ENCODE measurements at places on chromosomes 12 and 14.

GRCh38 chr14:100629098-100629497 is 41.9 kb upstream of the BEGAIN start:
- DNase-seq, result no peak

- DNase-seq, result no peak
Observed at GRCh38 chr12:56107242-56107641, 2.9 kb downstream of the PA2G4 start.

GRCh38 chr12:24861766-24862540 is 86.9 kb downstream of the BCAT1 start:
- no peak for DNase-seq

DNA sequence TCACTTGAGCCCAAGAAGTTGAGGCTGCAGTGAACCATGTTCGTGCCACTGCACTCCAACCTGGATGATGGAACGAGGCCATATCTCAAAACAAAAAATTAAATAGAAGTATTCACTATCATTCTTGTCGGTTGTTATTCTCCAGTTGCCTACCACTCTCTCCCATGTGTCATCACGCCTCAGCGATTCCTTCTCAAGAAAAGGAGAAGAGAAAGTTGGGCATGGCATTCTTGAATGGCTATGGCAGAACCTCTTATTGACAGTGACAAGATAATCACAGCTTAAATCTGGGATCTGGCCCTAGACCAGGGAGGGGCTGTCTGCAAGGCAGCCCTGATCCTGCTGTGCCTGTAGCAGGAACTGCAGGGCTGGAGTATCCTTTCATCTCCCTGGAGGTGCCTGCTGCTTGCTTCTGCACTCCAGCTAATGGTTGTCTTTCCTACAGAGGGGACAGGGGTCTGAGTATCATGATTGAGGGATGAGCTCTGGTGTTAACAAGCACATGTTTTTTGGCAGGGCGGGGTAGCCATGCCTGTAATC is 12.8 kb upstream of the MLEC start:
- no peak for DNase-seq

- no peak for DNase-seq
Observed at GRCh38 chr14:69600304-69600891, 11.0 kb upstream of the SUSD6 start.

GRCh38 chr12:132629330-132629729 is 10.8 kb downstream of the P2RX2 start:
- DNase-seq, result no peak

DNA sequence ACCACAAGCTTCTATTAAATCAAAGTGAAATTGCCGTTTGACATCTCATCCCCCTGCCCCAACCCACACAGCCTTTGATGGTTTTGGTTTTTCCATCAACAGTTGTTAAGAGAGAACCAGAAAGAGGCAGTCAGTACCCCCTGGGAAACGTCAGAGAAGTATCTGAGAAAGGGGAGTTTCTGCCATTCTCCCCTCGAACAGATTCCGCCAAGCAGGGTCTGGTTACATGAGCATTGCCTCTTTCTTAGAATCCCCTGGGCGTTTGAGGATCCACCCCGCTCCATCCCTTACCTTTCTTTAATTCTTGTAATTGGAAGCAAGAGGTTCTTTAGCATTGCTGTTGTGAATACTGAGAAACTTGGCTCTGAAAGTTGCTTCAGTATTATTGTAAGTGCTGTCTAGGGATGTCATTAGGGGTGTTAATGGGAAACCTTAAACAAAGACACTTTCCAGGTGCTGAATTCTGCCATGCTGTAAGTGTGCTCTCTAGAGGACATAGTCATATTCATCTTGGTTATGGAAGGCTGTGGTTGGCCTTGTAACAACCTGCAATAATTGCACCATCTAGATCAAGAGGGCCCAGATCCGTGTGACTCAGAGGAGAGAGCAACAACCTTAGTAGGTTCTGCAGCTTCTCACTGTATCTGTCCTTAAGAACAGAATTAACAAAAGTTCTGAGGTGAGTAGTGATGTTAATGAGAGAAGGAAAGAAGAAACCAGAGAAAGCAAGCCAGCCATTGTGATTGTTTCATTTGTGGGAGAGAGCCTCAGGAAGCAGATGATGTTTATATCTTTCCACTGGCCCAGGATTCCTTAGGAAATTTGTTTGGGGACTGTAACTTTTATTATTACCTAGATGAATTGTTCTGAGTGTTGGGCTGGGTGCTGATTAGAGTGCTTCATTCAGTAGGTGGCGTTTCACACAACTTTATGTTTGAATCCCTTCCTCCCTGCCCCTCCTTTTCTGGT is 9.0 kb downstream of the TMBIM6 start:
- peak; percentile 44 for DNase-seq

DNA sequence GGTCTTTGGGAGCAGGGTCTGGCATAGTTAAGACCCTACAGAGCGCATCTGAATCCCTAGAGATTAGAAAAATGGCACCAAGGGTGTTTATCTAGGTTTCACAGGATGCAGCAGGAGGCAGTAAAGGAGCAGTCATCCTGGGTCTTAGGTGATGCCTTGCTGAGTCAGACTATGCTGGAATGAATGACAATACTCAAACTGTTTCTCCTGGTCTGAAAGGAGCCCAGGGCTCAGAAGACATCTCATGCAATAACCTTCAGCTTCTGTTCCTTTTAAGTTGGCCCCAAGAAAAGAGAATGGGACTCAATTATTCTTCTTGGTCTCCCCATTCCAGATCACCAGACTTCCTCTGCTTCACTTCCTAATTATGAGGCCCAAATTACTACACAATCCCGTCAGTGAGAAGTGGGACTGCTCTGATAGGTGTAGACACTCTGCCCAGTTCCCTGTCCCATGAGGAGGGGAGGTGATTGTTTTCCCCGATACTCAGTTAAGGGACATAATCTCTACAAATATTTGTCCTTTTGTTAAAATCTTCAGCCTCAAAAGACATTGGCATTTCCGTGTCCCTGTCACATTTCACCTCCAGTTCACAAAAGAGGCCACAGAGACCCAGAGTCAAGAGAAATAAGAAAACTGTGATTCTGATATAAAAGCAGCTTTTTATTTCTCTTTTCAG is 14.8 kb upstream of the APOF start:
- DNase-seq, result no peak

DNA sequence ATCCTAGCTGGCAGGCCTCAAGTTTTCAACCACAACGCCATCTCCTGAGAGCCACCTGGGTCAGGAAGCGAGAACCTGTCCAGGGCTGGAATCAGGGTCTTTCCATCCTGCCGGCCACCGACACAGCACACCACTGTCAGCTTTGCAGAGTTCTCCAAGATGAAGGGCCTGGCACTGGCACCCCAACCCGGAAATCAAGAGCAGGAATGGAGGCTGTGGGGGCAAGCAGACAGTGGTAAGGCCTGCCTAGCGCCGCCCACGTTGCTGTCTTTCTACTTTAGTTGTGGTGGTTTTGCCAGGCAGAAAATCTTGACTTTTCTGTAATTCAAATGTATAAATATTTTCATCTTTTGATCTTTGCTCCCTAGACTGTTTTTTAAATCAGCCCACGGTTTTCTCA is 90.7 kb downstream of the ITPK1 start:
- DNase-seq, result no peak

DNA sequence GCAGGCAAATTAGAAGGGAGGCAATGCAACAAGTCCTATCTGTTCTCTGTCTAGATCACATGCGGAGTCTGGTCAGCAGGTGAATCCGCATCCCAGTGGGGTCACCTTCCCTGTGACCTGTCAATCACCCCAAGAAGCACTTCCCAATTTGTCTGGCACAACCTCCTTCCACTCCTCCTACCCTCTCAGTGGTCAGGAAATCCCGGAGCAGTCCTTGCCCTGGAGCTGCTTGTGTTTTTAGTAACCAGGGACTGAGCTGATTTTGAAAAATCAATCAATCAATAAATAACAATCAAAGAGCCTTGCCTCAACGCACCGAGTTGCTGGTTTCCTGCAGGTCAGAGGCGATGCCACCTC is 572 bp upstream of the ACSS3 start:
- no peak for DNase-seq

GRCh38 chr14:31244626-31245025 is 37.0 kb upstream of the HECTD1 start:
- DNase-seq, result no peak

DNA sequence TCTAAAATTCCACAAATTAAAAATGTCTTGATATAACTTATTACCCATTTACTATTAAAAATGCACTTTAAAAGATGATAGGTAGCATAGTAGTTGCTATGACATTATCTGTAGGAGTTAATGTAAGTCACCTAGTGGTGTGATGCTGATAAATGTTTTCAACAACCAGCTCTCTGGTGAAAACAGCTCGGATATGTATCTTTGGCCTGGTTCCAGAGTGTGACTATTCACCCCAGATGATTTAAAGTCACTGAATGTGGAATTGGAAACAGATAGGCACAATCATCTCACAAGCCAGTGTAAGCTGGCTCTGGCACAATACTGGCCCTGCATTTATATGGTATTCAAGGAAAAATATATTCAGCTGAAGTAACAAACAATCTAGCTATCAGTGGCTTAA is 9.2 kb upstream of the CCDC196 start:
- no peak for DNase-seq

DNA sequence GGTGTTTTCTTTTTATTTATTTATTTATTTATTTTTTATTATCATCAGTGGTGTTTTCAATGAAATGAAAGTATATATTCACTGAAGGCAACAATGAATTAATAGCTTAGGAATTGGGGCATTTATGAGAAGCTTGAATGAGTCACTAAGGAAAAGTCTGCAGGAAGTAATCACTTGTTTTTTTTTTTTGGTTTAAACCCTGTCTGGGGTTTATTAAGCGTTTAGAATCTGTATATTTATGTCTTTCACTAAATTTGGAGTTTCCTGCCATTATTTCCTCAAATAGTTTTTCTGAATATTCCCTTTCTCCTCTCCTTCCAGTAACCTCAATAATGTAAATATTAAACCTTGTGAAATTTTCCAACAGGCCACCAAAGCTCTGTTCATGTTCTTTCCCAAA is 85.5 kb downstream of the TESC start:
- no peak for DNase-seq

DNA sequence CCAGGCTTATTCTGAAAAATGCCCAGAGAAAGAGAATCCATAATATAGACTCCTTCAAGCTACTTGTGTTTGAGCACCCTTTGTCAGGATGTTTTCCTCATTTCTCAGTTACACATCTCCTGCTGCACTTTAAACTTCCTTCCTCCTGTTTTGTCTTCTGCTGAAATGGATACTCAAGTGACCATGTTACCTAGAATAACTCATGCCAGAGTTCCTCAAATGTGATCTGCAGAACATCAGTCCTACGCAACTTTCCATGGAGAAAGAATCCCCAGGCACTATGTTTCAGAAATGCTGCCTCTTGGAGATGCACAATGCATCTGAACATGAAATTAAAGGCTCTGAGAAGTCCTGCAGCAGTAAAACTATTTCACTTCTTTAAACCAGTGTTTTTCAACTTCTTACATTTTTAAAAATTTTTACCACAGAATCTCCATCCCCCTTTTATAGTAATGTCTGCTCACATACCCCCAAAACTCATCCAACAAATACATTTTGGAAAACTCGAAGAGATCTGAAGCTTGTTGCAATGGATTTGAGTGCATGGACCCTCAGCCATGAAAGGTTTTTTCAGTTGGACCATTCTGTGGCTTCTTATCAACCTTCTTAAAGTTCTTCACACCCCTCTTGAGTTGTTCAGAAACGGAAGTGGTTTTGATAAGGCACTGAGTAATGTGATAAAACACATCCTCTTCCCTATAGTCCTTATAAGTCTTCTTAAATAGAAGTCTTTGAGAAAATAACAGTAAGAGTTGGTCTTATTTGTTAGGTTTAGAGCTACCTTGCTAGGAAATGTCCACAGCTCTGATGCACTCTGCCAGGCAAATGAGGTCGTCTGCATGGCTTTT is 84.5 kb upstream of the KCNA1 start:
- peak; percentile 42 for DNase-seq

Data from CD4-positive, alpha-beta T cell treated with Interleukin-17A for 1 hour (primary cell).